ENCODE measurements at places on chromosomes 12 and 14. TPM values are rescaled to one million over a fixed set of nuclear protein-coding genes. Genes with fewer than 3 reads are reported as not detected.

- DNase-seq: peak; percentile 61
These were observed 1.4 kb downstream of the ETNK1 start for GRCh38 chr12:22626406-22626805.

DNA sequence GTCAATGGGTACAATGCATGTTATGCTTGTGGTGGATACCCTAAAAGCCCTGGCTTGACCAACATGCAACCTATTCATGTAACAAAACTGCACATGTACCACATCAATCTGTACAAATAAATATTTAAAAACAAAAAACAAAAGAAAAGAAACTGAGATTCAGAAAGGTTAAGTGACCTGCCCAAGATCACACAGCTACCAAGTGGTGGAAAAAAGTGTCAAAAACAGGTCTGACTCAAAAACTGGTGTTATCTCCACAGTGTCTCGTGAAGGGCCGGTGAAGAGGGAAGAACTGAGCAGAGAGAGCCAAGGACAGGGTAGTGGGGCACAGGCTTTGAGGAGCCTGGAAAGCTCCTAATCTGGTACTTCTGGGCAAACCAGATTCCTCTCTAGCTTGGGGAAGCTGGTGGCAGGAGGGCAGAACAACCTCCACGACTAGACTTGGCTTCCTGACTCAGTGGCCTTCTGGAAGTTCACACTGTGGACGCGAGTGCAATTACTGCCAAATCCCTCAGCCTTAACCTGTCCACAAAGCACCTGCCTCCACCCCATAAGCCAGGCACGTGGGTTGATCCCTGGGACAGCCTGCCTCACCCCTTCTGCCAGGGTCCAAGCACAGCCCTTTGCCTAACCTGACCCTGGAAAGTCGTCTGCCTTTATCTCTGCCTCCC, 15.6 kb downstream of the ZBTB39 start:
- DNase-seq: no peak

- no peak for DNase-seq
These were observed 80.6 kb downstream of the DDX51 start for GRCh38 chr12:132063491-132063890.

- DNase-seq: no peak
These were observed 136.2 kb downstream of the SLCO1B3 start for GRCh38 chr12:20946732-20947131.

DNA sequence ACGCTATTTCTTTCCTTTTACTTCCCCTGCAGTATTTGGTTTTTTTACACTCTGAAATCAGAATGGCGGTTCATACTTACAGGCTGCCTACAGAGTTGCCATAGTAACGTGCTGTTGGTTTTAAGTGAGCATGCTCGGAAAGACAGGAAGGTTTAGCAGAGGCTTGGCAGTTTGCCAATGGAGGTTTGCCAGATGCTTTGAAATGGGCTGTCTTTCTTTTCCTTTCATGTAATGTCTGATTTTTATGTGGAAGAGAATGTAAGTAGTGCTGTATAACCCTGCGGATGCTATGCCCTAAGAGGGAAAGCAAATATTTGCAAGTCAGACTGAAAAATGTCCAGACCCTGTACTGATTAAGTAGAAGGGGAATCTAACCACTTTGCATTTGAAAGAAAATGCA, 32.8 kb downstream of the ARID4A start:
- DNase-seq: peak; percentile 93

GRCh38 chr14:93905623-93906022, 21.5 kb upstream of the FAM181A start:
- no peak for DNase-seq

- peak; percentile 31 for DNase-seq
These were observed 23.0 kb downstream of the FAM222A start for GRCh38 chr12:109736552-109737108.

- DNase-seq: no peak
These were observed 17.7 kb upstream of the CCDC91 start for GRCh38 chr12:28172434-28173030.

DNA sequence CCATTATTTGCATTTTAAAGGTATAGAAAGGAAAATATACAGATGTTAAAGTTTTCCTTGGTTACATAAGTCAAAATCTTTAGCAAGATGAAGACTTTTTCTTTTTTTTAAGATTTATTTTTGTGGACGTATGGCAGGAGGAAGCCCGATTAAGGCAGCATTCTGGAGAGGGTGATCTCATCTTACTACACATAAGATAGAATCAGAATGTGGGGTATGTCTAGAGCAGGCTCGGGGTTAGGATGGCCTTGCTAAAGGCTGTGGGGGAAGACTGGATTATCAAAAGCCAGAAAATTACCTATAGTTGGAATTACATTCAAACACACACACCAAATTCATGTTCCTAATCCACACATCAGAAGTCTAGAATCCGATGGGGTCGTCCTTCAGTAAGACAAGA, 79.6 kb upstream of the OTOGL start:
- DNase-seq: no peak

DNA sequence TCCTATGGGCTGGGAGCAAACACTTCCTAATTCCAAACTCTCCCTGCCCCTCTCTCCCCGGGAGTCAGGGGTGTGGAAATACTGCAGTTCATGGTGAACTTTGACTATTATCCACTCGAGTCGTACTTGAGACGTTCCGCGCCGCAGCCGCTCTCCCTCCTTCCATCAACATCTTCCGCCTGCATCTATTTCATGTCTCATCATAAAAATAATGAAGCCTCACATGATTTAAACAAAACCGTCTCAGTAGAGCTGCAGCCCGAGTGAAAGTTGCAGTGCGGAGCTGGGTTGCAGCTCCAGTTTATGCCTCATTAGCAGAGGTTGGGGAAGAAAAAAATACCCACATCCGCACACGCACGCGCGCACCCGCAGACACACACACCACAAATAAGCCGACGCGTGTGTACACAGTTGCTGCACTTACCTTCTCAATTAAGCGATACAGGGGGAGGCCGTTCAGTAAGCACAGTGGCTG, 283 bp downstream of the LMO3 start:
- DNase-seq: no peak

- no peak for DNase-seq
These were observed 881.9 kb downstream of the GALC start for GRCh38 chr14:87111126-87111525.

DNA sequence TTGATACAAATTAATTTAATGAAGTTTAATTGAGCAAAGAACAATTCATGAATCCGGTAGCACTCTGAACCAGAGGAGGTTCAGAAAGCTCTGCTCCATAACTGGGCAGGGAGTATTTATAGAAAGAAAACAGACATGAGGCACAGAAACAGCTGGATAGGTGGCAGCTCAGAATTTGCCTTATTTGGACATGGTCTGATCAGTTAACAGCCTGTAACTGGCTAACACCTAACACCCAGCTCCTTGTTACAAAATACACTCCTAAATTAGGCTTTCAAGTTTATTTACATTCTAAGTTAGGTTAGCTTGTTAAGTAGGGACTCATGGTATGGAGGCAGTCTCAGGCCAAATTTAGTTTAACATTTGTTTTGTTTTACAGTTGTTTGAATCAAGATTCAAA, 67.8 kb upstream of the TMCC3 start:
- no peak for DNase-seq

GRCh38 chr12:122834104-122834920, 945 bp upstream of the HIP1R start:
- peak; percentile 65 for DNase-seq

DNA sequence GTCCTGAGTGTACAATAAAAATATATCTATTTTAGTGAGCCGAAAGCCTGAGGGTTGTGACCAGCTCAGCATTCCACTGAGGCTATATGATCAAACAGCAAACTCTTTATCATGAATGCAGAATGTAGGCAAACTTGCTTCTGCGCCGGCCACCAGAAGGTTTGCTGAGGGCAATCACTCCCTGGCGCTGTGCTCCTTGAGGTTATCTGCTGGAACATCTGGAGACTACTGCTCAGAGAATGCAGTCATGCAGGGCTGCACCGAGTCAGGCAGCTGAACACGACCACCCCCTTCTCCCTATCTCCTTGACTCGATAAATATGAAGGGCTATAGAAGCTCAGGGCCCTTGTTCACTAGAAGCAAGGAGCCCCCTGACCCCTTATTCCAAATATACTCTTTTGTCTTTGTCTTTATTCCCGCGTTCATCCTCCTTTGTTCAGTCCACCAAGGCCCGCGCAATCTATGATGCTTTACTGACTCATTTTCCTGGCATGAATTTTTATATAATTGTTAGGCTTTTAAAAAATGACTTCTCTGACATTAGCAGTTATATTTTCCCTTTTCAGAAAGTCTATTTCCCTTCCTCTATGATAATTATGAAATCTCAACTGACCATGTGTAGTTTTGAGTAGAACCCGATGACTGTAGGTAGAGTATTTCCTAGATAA, 1089.3 kb downstream of the SLC16A7 start:
- DNase-seq: no peak

- DNase-seq: no peak
These were observed 71.0 kb downstream of the PHETA1 start for GRCh38 chr12:111297703-111298426.

DNA sequence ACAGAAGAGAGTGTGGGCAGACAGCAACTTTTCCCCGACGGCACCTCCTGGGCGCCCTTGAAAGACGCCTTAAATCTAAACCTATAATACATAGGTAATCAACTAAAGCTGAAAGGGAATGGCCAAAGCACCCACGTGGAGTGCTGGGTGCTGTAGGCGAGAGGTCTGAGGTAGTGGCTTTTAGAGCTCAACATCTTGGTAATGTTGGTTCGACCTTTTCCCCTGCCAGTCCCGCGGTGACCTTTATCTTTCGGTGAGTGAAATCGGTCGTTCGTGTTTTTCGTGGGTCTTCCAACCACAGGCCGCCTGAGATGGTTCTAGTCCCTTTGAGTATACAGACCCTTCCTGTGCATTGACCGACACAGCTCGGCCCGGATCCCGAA, 9.1 kb downstream of the OR6S1 start:
- DNase-seq: no peak

GRCh38 chr12:11743423-11744409, 94.2 kb downstream of the ETV6 start:
- no peak for DNase-seq

GRCh38 chr12:39344926-39345325, 98.0 kb downstream of the KIF21A start:
- no peak for DNase-seq

DNA sequence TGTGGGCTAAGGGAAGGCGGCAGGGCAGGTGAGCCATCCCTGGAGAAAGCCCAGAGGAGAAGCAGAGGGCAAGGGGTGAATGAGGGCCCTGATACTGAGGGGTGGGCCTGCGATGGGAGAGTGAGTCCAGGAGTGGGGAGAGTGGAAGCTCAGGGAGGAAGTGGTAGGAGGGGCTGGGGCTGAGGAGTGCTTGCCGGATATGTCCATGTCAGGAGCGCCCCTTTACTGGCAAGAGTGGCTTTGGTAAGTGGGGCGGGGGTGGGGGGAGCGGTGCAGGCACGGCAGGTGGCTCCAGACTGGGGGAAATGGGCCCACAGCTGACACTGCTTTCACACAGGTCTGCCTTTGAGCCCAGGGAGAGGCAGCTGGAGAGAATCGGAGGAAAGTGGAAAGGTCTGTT, 86.4 kb upstream of the GPR68 start:
- no peak for DNase-seq

DNA sequence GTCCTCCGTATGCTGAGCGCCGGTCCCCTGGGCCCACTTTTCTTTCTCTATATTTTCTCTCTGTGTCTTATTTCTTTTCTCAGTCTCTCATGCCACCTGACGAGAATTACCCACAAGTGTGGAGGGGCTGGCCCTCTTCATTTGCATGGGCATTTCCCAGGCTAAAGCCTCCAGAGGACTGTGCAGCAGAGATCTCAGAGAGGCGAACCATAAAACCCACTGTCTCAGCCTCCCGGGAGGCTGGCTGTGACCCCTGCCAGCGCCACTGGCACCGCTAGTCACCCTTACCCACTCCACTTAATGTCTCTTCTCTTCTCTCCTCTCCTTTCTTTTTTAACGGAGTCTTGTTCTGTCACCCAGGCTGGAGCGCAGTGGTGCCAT, 7.1 kb upstream of the SERPINA9 start:
- peak; percentile 54 for DNase-seq

DNA sequence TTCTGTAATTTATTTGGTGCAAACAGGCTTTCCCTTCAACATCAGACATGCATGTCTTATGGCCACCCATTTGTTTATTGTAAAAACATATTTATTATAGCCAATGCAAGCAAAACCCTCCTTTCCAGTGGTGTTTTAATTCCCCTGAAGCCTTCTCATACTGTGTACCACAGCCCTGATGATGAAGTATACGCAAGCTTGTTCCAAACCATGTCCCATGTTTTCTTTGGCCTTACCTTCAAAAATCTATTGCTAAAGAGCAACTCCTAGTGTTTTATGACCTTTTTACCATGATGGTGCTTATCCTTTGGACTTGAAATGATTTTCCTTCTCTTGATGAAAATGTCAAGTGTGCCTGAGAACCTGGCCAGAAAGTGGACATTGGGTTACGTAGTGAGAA, 85.9 kb upstream of the CCDC91 start:
- DNase-seq: no peak

- no peak for DNase-seq
These were observed 62.7 kb downstream of the FBXO34 start for GRCh38 chr14:55333711-55334485.

DNA sequence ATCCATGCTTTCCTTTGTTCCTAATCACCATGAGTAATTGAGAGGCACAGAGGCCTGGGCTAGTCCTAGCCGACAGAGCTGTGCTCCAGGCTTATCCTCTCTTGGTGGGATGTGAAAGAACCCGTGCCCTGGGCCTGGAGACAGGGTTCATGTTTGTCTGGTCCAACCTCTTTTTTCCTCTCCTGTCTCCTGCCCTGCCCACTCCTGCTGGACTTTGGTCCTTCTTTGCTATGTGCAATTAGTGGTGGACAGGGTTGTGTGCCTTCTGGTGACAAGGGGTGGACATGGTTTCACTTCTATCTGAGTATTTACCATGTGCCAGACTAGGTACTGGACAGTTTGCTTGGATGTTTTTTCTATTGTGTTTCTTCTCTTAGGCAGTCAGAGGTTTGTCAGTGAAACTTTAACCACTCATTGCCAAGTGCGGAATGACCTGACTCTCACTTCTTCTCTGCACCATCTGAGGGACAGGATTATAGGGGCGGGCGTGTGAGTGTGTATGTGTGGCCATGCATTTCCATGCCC, 126.1 kb downstream of the SMOC1 start:
- no peak for DNase-seq

The TSPAN11 gene
- polyA plus RNA-seq: not detected

The PMCH gene
- polyA plus RNA-seq: not detected

The LTB4R gene
- polyA plus RNA-seq: 19.1 TPM

The NANOG gene
- not detected for polyA plus RNA-seq

The DIO3 gene
- polyA plus RNA-seq: 0.09 TPM

The KIF5A gene
- polyA plus RNA-seq: 0.14 TPM

The GLIPR1L2 gene
- polyA plus RNA-seq: 0.23 TPM

The SCNN1A gene
- not detected for polyA plus RNA-seq

The SPIC gene
- not detected for polyA plus RNA-seq

The MGST1 gene
- 0.22 TPM for polyA plus RNA-seq

The LRRK2 gene
- 15.6 TPM for polyA plus RNA-seq
